ENCODE measurements at places on chromosomes 11 and 22. TPM values are rescaled to one million over a fixed set of nuclear protein-coding genes. Genes with fewer than 3 reads are reported as not detected.

The LRRC74B gene
- 0.18 TPM for polyA plus RNA-seq

The ASRGL1 gene
- polyA plus RNA-seq = 3.4 TPM

The TRIM51 gene
- polyA plus RNA-seq = not detected

The KIRREL3 gene
- polyA plus RNA-seq = 0.80 TPM

The OR4D5 gene
- polyA plus RNA-seq = not detected

The OR51B4 gene
- not detected for polyA plus RNA-seq

The PRAME gene
- polyA plus RNA-seq = not detected

The VSIG2 gene
- 1.1 TPM for polyA plus RNA-seq

The ME3 gene
- polyA plus RNA-seq = 10.8 TPM

The CD3D gene
- polyA plus RNA-seq = not detected

The OR4C15 gene
- not detected for polyA plus RNA-seq

The PGA3 gene
- 1.5 TPM for polyA plus RNA-seq

The ADM2 gene
- 0.30 TPM for polyA plus RNA-seq

The IGLL1 gene
- polyA plus RNA-seq = 0.76 TPM

The UPB1 gene
- polyA plus RNA-seq = 0.75 TPM

The SIK2 gene
- polyA plus RNA-seq = 22.4 TPM

The RFPL3 gene
- polyA plus RNA-seq = not detected

The OR10G6 gene
- not detected for polyA plus RNA-seq

The MIOX gene
- 0.15 TPM for polyA plus RNA-seq

The TMEM45B gene
- 0.48 TPM for polyA plus RNA-seq

The DRG1 gene
- 77.9 TPM for polyA plus RNA-seq

The SORL1 gene
- polyA plus RNA-seq = 1.9 TPM

The APLNR gene
- polyA plus RNA-seq = 86.9 TPM

The CAVIN3 gene
- polyA plus RNA-seq = 32.5 TPM

The UBQLN3 gene
- polyA plus RNA-seq = not detected

The OR5B17 gene
- not detected for polyA plus RNA-seq

The NPAS4 gene
- 0.28 TPM for polyA plus RNA-seq

The MUC5AC gene
- polyA plus RNA-seq = not detected

The BIRC3 gene
- 1.0 TPM for polyA plus RNA-seq

The OTOG gene
- 0.04 TPM for polyA plus RNA-seq

The RAG2 gene
- 0.19 TPM for polyA plus RNA-seq

The RFPL1 gene
- polyA plus RNA-seq = not detected

The FXYD6 gene
- polyA plus RNA-seq = 192 TPM

The SEC14L6 gene
- 0.22 TPM for polyA plus RNA-seq

The CYB5R2 gene
- 8.1 TPM for polyA plus RNA-seq

The TTLL12 gene
- 15.3 TPM for polyA plus RNA-seq

The SMC1B gene
- polyA plus RNA-seq = 0.11 TPM

The POTEH gene
- polyA plus RNA-seq = not detected

The TTC36 gene
- 2.4 TPM for polyA plus RNA-seq

The MUC2 gene
- 0.01 TPM for polyA plus RNA-seq

The RTN4R gene
- polyA plus RNA-seq = 19.9 TPM

The UFD1 gene
- polyA plus RNA-seq = 40.7 TPM

The OR5T2 gene
- not detected for polyA plus RNA-seq

The OR52N4 gene
- polyA plus RNA-seq = not detected

The CADM1 gene
- 22.8 TPM for polyA plus RNA-seq

The SERPINH1 gene
- polyA plus RNA-seq = 274 TPM

The TMPRSS6 gene
- 0.10 TPM for polyA plus RNA-seq

The SULT4A1 gene
- 2.5 TPM for polyA plus RNA-seq

The KRTAP5-7 gene
- not detected for polyA plus RNA-seq

The OPCML gene
- 1.4 TPM for polyA plus RNA-seq

The AASDHPPT gene
- 53.0 TPM for polyA plus RNA-seq

The PATE4 gene
- polyA plus RNA-seq = not detected

The ACTN3 gene
- polyA plus RNA-seq = 24.1 TPM

The C11orf42 gene
- 0.24 TPM for polyA plus RNA-seq

The UCP3 gene
- 4.5 TPM for polyA plus RNA-seq

The SPTBN2 gene
- polyA plus RNA-seq = 15.9 TPM
